ENCODE measurements at places on chromosomes 16 and 17.

DNA sequence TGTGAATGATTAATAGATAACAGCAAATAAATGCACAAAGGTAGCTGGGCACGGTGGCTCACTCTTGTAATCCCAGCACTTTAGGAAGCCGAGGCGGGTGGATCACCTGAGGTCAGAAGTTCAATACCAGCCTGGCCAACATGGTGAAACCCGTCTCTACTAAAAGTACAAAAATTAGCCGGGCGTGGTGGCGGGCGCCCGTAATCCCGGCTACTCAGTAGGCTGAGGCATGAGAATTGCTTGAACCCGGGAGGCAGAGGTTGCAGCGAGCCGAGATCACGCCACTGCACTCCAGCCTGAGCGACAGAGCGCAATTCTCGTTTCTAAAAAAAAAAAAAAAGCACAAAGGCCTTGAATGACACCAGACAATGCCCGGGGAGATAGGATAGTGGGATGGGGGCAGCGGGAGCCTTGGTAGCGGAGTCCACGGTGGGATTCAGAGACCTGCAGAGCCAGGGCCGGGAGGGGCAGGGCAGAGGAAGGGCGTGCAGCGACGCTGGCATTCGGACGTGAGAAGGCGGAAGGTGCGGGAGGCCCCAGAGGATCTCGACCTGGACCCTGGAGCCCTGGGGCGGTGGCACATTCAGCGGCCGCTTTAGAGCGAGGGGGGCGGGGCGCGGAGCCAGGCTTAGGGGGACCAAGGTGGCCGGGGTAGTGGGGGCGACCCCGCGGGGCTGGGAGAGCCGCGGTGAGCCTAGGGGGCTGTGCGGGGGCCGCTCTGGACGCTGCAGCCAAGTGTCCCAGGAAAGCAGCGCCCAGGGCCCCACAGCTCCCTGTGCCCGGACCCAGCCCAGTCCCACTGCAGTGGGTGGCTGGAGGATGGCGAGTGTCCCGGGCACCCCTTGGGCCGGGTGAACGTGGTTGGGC lies 999 bp upstream of the FLYWCH2 start:
- no peak for DNase-seq

- no peak for DNase-seq
These were observed 2.3 kb downstream of the IL21R start for GRCh38 chr16:27404163-27404823.

DNA sequence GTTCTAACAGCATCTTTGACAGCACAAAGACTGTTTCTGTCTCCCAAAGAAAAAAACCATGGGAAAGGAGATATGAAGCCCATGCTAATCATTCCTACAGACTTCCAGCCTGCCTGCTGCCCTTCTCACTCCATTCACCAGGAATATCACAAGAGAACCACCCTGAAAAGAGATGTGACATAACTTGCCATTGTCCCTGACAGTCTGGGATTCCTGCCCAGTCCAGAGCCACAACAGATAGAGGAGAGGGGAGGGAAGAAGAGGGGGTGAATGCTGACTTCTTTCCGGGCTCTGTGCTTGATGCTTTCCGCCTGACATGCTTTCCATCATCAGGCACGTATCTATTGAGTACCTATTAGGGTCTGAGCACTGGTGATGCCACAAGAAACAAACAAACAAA lies 31.6 kb upstream of the ASIC2 start:
- no peak for DNase-seq

DNA sequence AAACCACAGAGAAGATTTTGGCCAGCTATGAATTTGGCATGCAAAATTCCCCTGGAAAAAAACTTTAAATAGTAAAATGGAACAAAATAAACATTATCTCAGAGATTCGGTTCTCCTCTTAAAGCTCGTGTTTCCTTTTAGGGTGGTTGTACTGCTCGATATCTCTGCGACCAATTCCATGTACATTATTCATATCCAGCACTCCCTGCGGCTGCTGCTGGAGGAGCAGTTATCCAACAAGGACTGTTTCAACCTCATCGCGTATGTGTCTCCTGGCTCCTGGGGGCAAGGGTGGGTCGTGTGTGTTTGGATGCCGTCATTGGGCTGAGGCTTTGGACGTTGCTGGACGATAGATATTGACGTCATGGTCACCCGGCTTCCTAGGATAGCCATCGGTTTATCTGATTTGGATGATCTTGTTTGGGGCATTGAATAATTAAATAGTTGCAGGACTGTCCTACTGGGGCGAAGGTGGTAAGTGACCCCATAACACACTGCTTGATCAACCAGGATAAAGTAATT lies 33.8 kb downstream of the VWA3A start:
- no peak for DNase-seq

DNA sequence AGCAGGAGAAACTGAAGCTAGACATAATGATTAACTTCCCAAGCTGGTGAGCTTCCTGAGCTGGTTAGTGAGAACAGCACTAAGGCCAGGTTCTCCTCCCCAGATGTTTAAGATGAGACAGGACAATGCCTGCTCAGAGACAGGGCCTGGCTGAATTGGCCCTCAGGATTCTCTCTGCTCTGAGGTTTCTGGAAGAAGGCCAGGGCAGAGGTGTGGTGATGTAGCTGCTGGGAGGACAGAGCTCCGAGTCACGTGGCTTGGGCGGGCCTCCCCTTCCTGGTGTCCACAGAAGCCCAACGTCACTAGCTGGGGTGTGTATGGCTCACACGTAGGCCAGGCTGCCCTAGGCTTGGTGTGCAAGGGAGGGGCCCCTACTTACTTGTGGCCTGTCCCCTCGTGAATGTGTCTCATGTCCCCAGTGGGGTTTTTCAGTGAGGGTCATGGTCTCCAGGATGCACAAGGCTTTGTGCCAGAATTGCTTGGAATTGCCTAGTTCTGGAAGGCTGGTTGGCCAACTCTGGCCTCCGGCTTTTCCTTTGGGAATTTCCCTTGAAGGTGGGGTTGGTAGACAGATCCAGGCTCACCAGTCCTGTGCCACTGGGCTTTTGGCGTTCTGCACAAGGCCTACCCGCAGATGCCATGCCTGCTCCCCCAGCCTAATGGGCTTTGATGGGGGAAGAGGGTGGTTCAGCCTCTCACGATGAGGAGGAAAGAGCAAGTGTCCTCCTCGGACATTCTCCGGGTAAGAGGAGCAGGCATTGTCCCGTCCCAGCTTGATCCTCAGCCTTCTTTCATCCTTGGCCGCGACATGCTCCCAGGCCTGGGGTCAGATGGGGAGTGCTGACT lies 3.4 kb downstream of the NOD2 start:
- no peak for DNase-seq

- no peak for DNase-seq
These were observed 5.8 kb upstream of the DHRS13 start for GRCh38 chr17:28908640-28909167.

DNA sequence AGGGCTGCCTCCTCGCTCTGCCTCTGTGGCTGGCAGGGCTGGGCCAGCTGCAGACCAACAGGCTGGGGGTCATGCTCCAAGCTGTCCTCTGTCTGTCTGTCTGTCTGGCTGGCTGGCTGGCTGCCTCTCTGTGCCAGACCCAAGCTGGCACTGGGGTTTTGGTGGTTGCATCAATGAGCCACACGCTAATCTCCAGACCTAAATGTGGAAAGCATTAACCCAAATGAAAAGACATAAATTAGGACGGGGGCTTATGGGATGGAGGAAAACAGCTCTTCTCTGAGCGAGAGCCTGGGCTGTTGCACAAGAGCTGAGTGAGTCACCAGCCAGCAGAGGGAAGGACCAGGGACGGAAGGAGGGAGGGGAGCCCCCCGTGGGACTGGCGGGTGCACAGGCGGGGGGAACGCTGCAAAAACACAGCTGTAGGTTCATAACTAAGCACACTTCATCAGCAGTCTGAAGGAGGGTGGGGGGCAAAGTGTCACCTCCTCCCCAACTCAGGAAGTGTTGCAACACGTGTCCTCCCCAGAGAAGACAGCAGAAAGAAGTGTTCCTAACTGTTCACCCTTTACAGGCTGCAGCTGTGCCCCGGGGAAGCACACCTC lies 83.4 kb downstream of the GAS7 start:
- DNase-seq = no peak

GRCh38 chr17:65786479-65786878 lies 225.0 kb upstream of the AXIN2 start:
- no peak for DNase-seq
